ENCODE measurements at places on chromosomes 11 and 22. TPM values are rescaled to one million over a fixed set of nuclear protein-coding genes. Genes with fewer than 3 reads are reported as not detected.

Gene TSKU
- total RNA-seq = 21.5 TPM

Gene MUC2
- total RNA-seq = 1,109 TPM

Gene SLC37A2
- 10.5 TPM for total RNA-seq

Gene OR5M11
- total RNA-seq = not detected

Gene SLC25A17
- total RNA-seq = 8.7 TPM

Gene SLC29A2
- 22.6 TPM for total RNA-seq

Gene ZBTB16
- 4.9 TPM for total RNA-seq

Gene PHLDB1
- total RNA-seq = 115 TPM

Gene ABCG4
- 0.07 TPM for total RNA-seq

Gene UBQLN3
- 0.23 TPM for total RNA-seq

Gene MMP13
- total RNA-seq = not detected

Gene NPTXR
- total RNA-seq = 15.5 TPM

Gene ACTN3
- total RNA-seq = not detected

Gene OR52H1
- total RNA-seq = 0.46 TPM

Gene TRPC6
- 4.7 TPM for total RNA-seq

Gene GNB1L
- 4.7 TPM for total RNA-seq

Gene FZD4
- total RNA-seq = 4.7 TPM

Gene RTN4RL2
- 0.38 TPM for total RNA-seq

Gene NCR3LG1
- total RNA-seq = 6.0 TPM

Gene SAA4
- not detected for total RNA-seq
